CD4-positive, CD25-positive, alpha-beta regulatory T cell (primary cell): ENCODE measurements at places on chromosomes 11 and 22.

GRCh38 chr11:118625036-118625690 is 17.7 kb downstream of the PHLDB1 start:
- no peak for DNase-seq

DNA sequence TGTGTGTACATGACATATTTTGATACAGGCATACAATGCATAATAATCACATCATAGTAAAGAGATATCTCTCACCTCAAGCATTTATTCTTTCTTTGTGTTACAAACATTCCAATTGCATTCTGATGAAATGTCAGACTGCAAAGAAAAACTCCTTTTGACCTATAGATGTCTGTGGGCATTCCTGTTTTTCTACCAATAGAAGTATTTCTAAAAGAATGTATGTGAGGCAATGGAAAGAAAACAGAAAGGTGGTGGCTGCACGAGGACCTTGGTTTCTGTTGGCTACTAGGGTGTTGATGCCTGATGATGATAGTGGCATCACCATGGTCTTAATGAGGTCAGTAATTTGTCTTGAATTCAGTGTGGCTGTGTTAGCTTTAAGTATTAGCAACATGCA is 137.0 kb upstream of the ANO3 start:
- DNase-seq, result no peak

DNA sequence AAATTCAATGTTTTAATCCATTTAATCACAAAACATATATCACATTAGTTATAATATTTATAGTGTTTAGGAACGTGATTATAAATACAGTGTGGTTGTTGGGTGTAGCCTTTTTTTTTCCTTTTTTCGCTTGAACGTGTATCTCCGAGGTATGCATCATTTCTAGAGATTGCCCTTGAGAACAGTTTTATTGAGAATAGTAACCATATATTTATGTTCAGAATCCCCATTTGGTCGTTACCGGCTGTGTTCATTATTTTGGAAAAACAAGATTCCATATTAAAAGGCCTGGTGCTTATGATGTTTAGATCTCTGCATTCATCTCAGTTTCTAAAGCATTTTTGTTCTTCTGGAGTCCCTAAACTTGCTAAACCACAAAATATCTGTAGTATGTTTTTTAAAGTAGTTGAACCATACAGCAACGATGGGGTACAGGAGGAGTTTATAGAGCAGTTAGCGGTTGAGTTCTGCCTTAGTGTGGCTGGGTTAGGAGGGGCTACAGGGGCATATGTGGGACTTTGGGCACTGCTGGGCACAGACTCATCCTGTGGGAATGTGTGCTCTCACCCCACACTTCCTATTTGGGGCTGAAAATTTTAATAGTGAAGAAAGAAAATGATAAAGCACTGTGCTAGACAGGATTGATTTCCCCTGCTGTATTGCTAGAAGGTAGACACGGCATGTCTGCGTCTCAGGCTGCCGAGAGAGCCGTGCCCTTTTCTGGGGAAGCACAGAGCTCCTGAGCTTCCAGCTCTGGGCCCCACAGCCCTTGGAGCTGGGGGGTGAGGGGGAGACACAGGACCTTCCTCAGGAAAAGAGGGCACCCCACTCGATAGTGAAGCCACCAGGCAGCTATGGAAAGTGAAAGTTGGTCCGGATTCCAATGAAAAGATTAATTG is 81.5 kb upstream of the PPARA start:
- DNase-seq, result no peak

DNA sequence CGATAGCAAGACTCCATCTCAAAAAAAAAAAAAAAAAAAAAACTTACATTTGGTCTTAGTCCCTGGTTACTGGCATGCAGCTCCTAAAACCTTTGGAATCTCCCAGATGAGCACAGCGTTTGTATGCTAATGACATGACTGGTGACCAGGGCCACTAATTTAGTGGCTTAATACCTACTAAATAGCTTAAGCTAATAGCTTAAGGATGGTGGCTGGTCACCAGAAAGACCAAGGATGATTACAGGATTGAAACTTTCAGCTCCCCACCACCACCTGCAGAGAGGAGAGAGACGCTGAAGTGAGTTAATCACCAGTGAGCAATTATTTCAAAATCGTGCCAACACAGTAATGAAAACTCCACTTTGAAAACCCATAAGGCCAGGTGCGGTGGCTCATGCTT is 37.1 kb downstream of the DENND5A start:
- no peak for DNase-seq

- no peak for DNase-seq
Observed at GRCh38 chr11:71158936-71159335, 93.4 kb downstream of the SHANK2 start.
